Activated CD8-positive, alpha-beta memory T cell treated with anti-CD3 and anti-CD28 coated beads for 1 hour (primary cell): ENCODE measurements at places on chromosomes 5 and 9.

GRCh38 chr5:55855509-55855908 lies 4.4 kb downstream of the IL31RA start:
- no peak for DNase-seq

DNA sequence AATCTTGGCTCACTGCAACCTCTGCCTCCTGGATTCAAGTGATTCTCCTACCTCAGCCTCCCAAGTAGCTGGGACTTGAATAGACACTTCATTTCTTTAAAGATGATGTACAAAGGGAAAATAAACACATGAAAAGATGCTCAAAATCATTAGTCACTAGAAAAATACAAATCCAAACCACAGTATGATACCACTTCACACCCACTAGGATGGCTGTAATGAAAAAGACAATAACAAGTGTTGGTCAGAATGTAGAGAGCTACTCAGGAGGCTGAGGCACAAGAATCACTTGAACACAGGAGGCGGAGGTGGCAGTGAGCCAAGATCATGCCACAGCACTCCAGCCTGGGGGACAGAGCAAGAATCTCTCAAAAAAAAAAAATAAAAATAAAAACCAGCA lies 13.0 kb downstream of the F2RL2 start:
- DNase-seq, result no peak

- no peak for DNase-seq
Measured at GRCh38 chr5:135273212-135273611, 125.8 kb downstream of the MACROH2A1 start.

- no peak for DNase-seq
Measured at GRCh38 chr9:131994364-131995125, 85.1 kb downstream of the MED27 start.

- no peak for DNase-seq
Measured at GRCh38 chr9:33498387-33498786, 24.7 kb upstream of the NOL6 start.

DNA sequence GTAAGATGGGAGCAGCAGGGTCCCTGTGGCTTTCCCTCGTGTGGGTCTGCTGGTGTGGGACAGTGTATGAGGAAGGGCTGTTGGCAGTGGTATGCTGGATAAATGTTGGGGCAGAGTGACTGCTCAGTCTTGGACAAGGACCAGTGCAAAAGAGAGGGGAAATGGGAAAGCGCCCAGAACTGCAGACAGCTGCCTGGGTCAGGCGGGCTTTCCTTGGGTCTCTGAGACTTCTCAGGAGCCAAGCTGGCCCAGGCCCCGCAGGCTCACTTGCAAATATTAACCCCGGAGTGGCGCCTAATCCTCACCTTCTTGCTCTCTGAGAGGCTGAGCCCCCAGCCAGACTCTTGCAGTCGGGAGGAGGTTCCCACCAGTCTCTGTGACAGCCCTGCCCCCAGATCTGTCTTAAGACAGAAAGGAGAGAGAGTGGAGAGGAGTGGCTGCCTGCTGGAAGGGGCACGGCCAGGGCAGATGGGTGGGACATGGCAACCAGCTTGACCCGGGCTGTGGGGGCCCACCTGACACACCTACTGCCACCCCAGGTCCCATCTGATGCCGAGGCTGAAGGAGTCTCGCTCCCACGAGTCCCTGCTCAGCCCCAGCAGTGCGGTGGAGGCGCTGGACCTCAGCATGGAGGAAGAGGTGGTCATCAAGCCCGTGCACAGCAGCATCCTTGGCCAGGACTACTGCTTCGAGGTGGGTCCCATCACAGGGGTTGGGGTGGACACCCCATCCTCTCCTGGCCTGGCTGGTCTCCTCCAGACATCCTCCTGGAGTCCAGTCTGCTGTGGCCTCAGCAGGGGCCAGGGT lies 105.2 kb downstream of the DAB2IP start:
- DNase-seq, result no peak

GRCh38 chr9:78898234-78898633 lies 601.3 kb downstream of the PSAT1 start:
- no peak for DNase-seq

- no peak for DNase-seq
Measured at GRCh38 chr5:56501781-56502557, 268.8 kb upstream of the ANKRD55 start.

GRCh38 chr5:151739939-151740335 lies 18.5 kb downstream of the ATOX1 start:
- no peak for DNase-seq

DNA sequence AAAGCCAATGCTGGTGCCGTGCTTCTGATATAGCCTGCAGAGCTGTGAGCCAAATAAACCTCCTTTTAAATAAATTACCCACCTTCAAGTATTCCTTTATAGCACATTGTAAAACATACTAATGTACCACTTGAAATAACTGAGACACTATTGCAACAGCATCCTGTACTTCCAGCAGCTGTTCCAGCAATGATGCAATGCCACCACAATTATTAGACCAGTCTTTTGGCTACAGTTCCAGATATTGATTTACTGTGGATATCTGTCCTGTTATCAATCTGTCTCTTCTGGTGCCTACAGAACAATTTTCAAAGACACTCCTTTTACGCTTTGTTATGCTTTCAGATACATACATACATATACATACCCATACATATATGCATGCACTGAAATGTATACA lies 567.9 kb downstream of the TAF11L14 start:
- DNase-seq, result no peak
